Glutamatergic neuron (in vitro differentiated cells): ENCODE measurements at places on chromosomes 4 and X. TPM values are rescaled to one million over a fixed set of nuclear protein-coding genes. Genes with fewer than 3 reads are reported as not detected.

DNA sequence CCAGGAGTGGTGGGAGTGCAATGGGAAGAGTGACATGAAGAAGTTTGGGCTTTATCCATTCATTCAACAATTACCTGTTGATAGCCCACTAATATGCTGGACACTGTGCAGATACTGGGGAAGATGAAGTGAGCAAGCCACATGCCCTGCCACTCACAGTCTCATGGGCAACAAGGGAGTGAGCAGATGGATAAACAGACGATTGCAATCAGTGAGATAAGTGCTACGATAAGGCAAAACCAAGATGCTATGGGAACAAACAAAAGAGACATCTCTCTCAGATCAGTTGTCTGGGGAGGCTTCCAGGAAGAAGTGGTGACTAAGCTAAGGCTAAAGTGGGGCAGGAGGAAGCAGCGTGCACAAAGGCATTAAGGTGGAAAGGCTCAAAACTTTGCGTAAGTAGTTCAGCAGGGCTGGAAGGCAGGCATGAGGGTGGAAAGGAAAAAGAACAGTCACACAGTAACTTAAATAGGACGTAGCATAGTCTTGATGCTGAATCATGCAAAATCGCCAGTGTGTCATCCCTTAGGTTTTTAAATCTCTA, 31.7 kb downstream of the GAB3 start:
- no peak overlapping the region for H3K4me3 ChIP-seq
- H3K4me1 ChIP-seq, result peaks cover 15% of the 10 kb centered on the region

GRCh38 chr4:87076690-87077358, 142.0 kb downstream of the AFF1 start:
- H3K4me1 ChIP-seq, result peaks cover 26% of the 10 kb centered on the region
- H3K27me3 ChIP-seq, result peaks cover 2% of the 10 kb centered on the region
- DNase-seq, result no peak
- H3K36me3 ChIP-seq, result no peaks in the 10 kb centered on the region
- H3K27ac ChIP-seq, result no peak overlapping the region

DNA sequence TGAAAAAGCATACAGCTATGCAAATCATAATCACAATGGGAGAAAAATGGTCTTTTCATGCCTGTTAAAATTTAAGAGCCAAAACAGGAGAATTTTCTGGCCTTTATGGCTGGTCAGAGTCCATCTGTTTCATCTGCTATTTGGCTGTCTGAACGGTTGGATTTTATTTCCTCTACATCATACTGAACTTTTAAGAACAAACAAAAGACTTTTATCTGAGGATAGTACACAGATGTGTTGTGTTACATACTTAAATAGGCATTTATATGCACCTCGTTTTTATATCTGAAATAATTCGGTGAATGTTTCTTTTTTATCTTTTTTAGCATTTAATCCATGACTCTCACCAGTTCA, 18.0 kb upstream of the WWC2 start:
- DNase-seq, result no peak
- no peak overlapping the region for H3K4me3 ChIP-seq
- peaks cover 2% of the 10 kb centered on the region for H3K4me1 ChIP-seq
- no peak overlapping the region for H3K27ac ChIP-seq
- no peaks in the 10 kb centered on the region for H3K36me3 ChIP-seq

The DAPP1 gene
- total RNA-seq, result not detected

- no peaks in the 10 kb centered on the region for H3K36me3 ChIP-seq
- DNase-seq, result no peak
- H3K4me3 ChIP-seq, result no peak overlapping the region
- H3K4me1 ChIP-seq, result peaks cover 8% of the 10 kb centered on the region
- H3K27me3 ChIP-seq, result peaks cover 2% of the 10 kb centered on the region
- H3K27ac ChIP-seq, result no peak overlapping the region
Observed at GRCh38 chr4:8319731-8320385, 50.3 kb downstream of the HTRA3 start.

The SHISA3 gene
- total RNA-seq, result 0.42 TPM

DNA sequence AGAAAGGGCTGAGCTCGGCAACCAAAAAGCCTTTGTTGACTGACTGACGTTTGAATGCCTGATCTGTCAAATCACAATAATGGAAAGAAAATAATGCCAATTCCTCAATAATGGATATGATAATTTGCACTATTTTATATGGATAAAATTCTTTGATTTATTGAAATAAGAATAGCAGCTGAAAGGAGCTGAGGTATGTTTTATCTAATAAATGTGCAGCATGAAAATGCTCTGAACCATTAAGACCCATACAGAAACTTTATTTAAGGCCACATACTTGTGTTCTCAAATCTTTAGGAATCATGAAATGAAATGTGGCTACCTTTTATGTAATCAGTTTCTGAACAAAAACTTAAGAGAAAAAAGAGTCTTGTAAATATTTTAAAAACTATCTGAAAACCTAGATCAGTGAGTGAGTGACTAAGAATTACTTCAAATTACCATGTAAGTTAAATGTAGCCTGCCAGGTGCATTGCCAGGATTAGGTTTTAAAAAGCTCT, 69.8 kb downstream of the TMA16 start:
- no peak overlapping the region for H3K27ac ChIP-seq
- no peak overlapping the region for H3K4me3 ChIP-seq
- H3K4me1 ChIP-seq, result peaks cover 10% of the 10 kb centered on the region
- H3K27me3 ChIP-seq, result no peaks in the 10 kb centered on the region
- no peak for DNase-seq

The UGT2B7 gene
- not detected for total RNA-seq

DNA sequence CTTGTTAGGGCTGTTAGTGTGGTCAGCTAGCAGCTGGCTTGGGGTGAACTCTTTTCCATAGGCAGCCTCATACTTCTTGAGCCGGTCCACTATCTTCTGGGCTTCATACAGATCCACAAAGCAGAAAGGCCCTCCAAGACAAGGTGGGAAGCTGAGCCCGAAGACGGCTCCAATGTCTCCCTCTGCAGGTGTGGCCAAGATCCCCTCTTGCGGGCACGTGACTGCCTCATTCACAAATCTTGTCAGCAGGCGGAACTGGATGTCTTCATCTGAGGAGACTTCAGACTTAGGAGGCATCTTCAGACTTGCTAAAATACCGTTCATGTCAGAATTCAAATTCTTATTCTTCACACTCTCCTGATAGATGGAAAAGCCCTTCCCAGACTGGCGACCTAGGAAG, 25.3 kb downstream of the CPE start:
- H3K27me3 ChIP-seq, result no peaks in the 10 kb centered on the region
- H3K4me3 ChIP-seq, result no peak overlapping the region
- peaks cover 23% of the 10 kb centered on the region for H3K36me3 ChIP-seq
- H3K4me1 ChIP-seq, result peaks cover 39% of the 10 kb centered on the region
- no peak for DNase-seq
